ENCODE measurements at places on chromosomes 2 and 18. TPM values are rescaled to one million over a fixed set of nuclear protein-coding genes. Genes with fewer than 3 reads are reported as not detected.

The SLC5A7 gene
- polyA plus RNA-seq = 0.11 TPM

The SIGLEC15 gene
- polyA plus RNA-seq = 0.13 TPM

The CFAP65 gene
- polyA plus RNA-seq = not detected

The SLC19A3 gene
- polyA plus RNA-seq = 114 TPM

The DHRS9 gene
- polyA plus RNA-seq = 0.16 TPM

The PRKCE gene
- polyA plus RNA-seq = 4.6 TPM

The L3MBTL4 gene
- polyA plus RNA-seq = 1.8 TPM

The EML6 gene
- polyA plus RNA-seq = 0.85 TPM

The MYO7B gene
- 0.40 TPM for polyA plus RNA-seq

The PER2 gene
- polyA plus RNA-seq = 3.6 TPM

The DNAH7 gene
- not detected for polyA plus RNA-seq

The CACNB4 gene
- 0.21 TPM for polyA plus RNA-seq

The METTL8 gene
- polyA plus RNA-seq = 3.8 TPM

The CYRIA gene
- 6.8 TPM for polyA plus RNA-seq

The DYNC1I2 gene
- polyA plus RNA-seq = 49.1 TPM

The ADRA2B gene
- polyA plus RNA-seq = 2.6 TPM

The IL36A gene
- not detected for polyA plus RNA-seq

The GKN2 gene
- 0.41 TPM for polyA plus RNA-seq

The TBR1 gene
- 0.03 TPM for polyA plus RNA-seq

The ELOA2 gene
- polyA plus RNA-seq = not detected

The SGPP2 gene
- polyA plus RNA-seq = 1.6 TPM

The CRACDL gene
- polyA plus RNA-seq = 3.6 TPM

The PSD4 gene
- polyA plus RNA-seq = 5.9 TPM

The TMX3 gene
- 21.8 TPM for polyA plus RNA-seq

The GPR35 gene
- polyA plus RNA-seq = 0.60 TPM

The FHOD3 gene
- polyA plus RNA-seq = 2.9 TPM

The ABCB6 gene
- polyA plus RNA-seq = 15.3 TPM

The SLC23A3 gene
- polyA plus RNA-seq = 2.0 TPM

The KCNG2 gene
- polyA plus RNA-seq = 0.42 TPM

The DAW1 gene
- 1.1 TPM for polyA plus RNA-seq

The MERTK gene
- polyA plus RNA-seq = 5.3 TPM

The RTP5 gene
- 0.10 TPM for polyA plus RNA-seq

The MC4R gene
- polyA plus RNA-seq = not detected

The XDH gene
- polyA plus RNA-seq = 0.10 TPM

The CCT7 gene
- 112 TPM for polyA plus RNA-seq

The TUBA3D gene
- not detected for polyA plus RNA-seq

The GRHL1 gene
- polyA plus RNA-seq = 0.64 TPM

The ESCO1 gene
- polyA plus RNA-seq = 9.6 TPM

The RNF181 gene
- polyA plus RNA-seq = 184 TPM

The CD8A gene
- polyA plus RNA-seq = 1.7 TPM

The DPP10 gene
- polyA plus RNA-seq = not detected

The CSRNP3 gene
- 0.11 TPM for polyA plus RNA-seq

The CPLX4 gene
- polyA plus RNA-seq = 0.07 TPM

The MAP3K19 gene
- polyA plus RNA-seq = not detected

The IGFBP5 gene
- 172 TPM for polyA plus RNA-seq

The OTOF gene
- 0.05 TPM for polyA plus RNA-seq

The TMEM163 gene
- polyA plus RNA-seq = 36.4 TPM

The C18orf32 gene
- 42.7 TPM for polyA plus RNA-seq

The HOXD12 gene
- polyA plus RNA-seq = not detected

The ZSWIM2 gene
- polyA plus RNA-seq = 0.34 TPM

The CNDP1 gene
- polyA plus RNA-seq = not detected

The KIF5C gene
- 1.7 TPM for polyA plus RNA-seq

The GATA6 gene
- polyA plus RNA-seq = 11.4 TPM

The LRATD1 gene
- polyA plus RNA-seq = 3.5 TPM

The CHRNG gene
- not detected for polyA plus RNA-seq

The NEU2 gene
- not detected for polyA plus RNA-seq

The NYAP2 gene
- not detected for polyA plus RNA-seq

Measured in adipose tissue (tissue), 3 donors.